ENCODE measurements at places on chromosomes 6 and 20.
A peak's percentile ranks its signal among the peaks of the same experiment; 100 is the strongest.

GRCh38 chr20:42945234-42945994 lies 244.3 kb downstream of the PTPRT start:
- no peak for DNase-seq

GRCh38 chr6:159807150-159807858 lies 7.2 kb downstream of the PNLDC1 start:
- DNase-seq: no peak

GRCh38 chr20:38202982-38203293 lies 37.9 kb upstream of the TGM2 start:
- no peak for DNase-seq

- peak; percentile 26 for DNase-seq
Observed at GRCh38 chr6:118100717-118101116, 193.7 kb downstream of the SLC35F1 start.

DNA sequence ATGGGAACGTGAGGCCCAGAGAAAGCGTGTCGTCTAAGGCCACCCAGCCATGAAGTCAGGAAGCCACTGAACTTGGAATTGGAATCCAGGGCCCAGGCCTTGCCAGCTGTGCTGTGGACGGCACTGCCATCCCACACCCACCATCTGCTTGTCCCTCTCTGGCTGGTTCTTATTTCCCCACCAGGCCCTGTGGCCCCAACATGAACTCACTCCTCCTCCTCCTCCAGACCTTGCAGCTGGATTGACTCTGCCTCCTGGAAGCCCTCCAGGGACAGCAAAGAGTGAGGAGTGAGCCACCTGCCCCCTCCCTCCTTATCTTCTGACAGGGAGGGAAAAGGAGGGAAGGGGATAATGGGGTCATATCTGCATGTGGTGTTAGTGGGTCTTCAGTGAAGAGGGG lies 16.0 kb upstream of the IP6K3 start:
- no peak for DNase-seq

GRCh38 chr6:123636282-123636681 lies 468 bp downstream of the TRDN start:
- DNase-seq: no peak

DNA sequence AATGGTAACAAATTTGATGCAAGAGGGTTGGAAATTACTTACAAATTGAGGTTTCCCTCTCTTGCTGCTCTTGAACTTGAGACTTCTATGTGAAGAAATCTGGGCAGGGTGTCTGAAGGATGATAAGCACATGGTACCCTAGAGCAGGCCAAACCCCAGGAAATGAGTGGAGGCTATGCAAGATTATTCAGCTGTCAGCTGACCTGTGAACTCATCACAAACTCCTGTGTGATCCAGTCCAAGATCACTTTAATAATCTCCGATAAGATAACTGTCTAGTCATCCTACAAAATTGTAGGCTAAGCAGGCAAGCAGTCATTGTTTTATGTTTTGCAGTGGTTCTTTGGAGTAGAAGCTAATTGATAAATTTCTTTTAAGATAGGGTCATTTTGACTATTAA lies 213.1 kb downstream of the BTBD3 start:
- no peak for DNase-seq

DNA sequence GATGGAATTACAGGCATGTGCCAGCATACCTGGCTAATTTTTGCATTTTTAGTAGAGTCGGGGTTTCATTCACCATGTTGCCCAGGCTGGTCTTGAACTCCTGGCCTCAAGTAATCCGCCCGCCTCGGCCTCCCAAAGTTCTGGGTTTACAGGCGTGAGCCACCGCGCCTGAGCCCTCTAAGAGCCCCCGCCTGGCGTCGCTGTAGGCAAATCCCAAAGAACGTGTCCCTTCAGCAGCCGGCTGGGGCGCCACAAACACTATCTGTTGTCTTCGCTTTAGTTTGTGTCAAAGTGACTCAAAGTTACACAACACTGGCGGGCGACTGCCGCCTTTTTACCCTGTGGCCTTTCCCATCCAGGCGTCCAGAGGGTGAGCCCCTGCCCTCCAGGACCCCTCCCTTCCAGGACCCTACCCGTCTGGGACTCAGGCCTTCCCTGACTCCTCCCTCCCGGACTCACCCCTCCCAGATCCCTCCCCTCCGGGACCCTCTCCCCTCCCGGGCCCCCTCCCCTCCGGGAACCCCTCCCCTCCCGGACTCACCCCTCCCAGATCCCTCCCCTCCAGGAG lies 940 bp upstream of the ADRM1 start:
- peak; percentile 92 for DNase-seq

- DNase-seq: no peak
Observed at GRCh38 chr6:52574709-52575501, 2.0 kb downstream of the TRAM2 start.

DNA sequence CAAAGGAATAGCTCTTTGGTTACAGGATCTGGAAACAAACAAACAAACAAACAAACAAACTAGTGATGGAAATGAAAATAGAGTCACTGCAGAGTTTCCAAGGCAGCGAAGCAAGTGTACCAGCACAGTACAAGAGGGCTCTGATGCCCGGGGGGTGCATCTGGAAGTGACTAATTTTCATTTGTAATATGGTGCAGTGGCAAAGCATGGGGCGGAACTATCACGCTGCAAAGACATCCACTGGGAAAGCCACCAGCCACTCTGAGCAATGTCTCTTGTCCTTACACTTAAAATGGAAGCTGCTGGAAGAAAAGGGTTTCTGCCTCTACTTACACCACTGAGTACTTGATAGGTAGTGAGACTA lies 44.4 kb upstream of the NEDD9 start:
- no peak for DNase-seq

GRCh38 chr6:149859938-149860337 lies 4.2 kb downstream of the LRP11 start:
- no peak for DNase-seq

DNA sequence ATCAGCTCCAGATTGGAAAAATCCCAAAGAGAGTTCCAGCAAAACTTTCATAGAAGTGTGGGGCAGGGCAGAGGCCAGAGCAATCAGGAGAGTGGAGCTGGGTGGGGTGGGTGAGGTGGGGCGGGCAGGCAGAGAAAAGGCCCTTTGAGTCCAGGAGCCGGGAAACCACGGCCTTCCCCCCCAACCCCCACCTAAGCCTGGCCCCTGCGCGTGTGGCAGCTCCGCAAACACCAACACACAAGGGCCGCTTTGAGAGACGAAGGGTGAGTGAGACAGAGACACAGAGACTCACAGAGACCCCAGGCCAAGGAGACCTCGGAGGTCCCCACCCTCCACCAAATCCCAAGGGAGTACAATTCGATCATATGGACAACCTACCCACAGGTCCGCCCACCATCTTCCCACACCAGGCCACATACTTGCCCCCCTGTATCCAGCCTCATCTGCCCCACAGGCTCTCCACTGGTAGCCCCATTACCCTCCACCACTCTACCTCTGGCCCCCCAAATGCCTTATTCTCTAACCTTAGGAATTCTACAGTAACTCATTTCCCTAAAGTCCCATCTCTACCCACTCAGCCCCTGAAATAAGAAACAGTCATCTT lies 1.7 kb downstream of the COL11A2 start:
- no peak for DNase-seq

DNA sequence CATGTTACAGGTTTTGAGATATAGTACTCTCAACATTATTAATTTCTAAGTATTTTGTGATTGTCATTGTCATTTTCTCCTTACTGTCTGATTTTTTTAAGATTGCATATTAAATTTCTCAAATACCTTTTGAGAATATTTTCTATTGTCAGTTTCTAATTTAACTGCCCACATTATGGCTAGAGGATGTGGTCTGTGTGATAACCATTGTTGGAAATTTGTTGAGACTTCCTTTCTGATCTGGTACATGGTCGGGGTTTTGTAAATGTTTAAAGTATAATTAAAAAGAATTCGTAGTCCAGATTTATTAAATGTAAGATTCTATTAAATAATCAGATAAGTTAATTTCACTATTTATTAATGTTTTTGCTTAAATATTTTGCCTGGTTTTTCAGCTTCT lies 60.1 kb downstream of the SLX4IP start:
- no peak for DNase-seq

GRCh38 chr6:103908898-103909297 lies 950.8 kb downstream of the HACE1 start:
- no peak for DNase-seq

GRCh38 chr6:8391934-8392333 lies 43.4 kb downstream of the SLC35B3 start:
- DNase-seq: no peak

DNA sequence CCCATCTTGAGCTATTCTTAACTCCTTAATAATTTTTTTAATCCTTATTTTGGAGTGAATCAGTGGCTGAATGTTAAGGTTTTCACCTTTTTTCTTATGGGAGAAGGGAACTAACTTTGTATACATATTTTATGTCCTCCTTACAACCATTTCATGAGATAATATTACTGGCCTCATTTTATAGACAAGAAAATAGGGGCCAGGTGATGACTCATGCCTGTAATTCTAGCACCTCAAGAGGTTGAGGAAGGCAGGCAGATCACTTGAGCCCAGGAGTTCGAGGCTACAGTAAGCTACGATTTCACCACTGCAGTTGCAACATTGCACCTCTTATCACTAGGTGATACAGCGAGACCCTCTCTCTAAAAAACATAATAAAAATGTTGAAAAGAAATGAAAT lies 128.7 kb downstream of the TMEM242 start:
- DNase-seq: peak; percentile 44

DNA sequence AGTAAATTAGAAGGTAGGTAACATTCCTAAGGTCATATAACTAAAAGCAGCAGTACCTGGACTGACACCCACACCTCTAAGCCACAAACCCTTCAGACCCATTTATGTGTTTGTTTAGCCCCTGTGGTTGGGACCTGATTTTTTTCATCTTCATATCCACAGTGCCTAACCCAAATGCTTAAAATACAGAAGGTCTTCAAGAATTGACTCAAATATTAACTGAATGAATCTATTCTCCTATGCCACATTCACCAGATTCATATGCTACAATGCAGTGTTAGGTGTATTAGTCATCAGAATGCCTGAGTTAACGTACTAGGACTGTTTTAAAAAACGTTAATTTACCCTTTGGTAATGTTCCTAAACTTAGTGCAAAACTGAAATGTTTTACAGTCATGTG lies 124.8 kb downstream of the AHI1 start:
- DNase-seq: peak; percentile 44

- DNase-seq: no peak
Observed at GRCh38 chr6:144546807-144547206, 261.7 kb downstream of the UTRN start.

DNA sequence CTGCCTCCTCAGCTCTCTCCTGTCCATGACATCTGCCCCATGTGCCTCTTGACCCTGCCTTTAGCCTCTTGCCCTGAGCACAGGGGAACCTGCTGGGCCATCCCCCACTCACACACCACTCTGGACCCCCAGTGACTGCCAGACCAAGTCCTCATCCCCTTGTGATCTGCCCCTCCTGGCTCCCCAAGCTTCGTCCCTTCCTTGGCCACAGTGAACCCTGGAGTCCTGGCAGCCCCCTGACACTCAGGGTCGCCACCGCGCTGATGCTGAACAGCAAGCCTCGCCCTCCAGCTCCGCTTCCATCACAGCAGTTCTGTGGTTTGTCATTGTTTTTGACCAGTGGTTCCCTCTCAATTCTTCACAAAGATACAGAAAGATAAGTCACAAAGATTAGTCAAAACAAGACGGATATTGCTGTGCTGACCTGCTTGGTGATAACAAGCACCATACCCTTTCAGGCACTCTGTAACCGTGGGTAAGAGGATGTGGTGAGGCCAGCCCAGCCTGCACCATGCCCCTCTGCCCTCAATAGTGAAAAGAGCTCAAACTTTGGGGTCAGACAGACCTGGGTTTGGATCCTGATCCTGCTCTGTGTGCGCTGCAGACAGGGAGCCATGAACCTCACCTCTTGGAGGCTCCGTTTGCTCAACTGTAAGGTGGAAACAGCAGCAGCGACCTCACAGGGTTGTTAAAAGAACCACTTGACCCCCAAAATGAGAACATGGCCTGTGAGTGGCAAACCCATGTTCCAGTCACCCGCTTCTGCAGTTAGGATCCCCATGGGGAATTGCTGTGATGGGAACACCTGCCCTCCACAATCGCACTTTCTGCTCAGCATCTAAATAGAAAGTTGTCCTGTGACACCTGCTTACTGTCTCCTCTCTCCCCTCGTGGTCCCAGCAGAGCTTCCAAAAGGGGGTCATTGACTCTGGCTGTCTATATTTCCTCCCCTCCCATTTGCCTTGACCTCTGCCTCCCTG lies 114.5 kb downstream of the TOX2 start:
- DNase-seq: no peak

DNA sequence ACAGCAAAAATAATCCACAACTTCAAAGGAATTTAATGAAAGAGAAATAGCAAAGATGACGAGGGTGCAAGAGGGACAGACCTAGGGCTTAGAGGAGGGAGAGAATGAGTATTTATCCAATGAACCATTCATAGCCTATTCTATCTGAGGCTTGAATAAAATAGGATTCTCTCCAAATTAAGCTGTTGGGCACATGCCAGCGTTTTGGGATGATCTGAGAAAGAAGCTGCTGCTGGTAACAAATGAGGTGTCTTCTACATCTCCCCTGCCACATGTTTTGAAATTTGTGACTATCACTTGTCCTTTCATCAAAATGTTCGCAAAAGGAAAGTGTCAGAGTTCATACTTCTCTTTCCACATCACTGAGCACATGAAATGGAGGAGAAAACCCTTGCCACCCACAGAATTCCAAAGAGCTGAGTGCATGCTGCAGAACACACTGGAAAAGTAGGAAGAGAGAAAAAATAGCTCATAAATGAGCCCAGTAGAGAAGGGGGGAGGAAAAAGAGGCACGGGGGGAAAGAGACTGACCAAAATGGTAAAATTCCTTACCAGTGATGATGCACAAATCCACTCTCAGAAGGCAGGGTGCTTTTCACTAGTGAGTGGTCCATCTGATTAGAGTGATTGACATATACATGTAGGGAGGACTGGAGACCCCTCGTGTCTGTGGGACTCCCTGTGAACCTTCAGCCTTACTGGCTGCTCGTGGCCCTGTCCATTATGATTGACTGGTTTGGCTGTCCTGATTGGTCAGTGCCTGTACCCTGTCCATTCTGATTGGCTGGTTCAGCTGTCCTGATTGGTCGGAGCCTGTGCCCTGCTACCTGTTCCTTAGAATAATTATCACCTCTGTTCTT lies 180.5 kb downstream of the OGFRL1 start:
- DNase-seq: peak; percentile 94

- no peak for DNase-seq
Observed at GRCh38 chr6:126261792-126262421, 78.0 kb upstream of the CENPW start.

DNA sequence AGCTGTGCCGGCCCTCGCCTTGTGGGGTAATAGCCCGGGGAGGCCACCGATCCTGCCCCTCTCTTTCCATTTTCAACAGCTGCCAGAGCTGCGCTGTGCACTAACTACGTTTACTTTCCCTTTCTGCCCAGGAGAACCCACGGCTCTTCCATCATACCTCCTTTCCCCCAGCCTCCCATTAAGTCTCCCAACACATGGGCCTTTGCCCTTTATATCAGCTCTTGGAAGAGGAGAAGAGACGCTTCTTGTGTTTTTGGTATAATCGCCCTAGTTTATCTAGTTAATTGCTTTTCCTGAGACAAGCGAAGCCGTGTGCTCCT lies 637 bp downstream of the UBR2 start:
- no peak for DNase-seq

GRCh38 chr20:59456342-59457279 lies 147.7 kb upstream of the PHACTR3 start:
- DNase-seq: no peak

GRCh38 chr6:105014954-105015353 lies 58.0 kb downstream of the LIN28B start:
- no peak for DNase-seq

Measured in astrocyte of the spinal cord (primary cell).